ENCODE measurements at places on chromosomes 3 and 15.

GRCh38 chr3:133881939-133882825 lies 13.5 kb downstream of the RAB6B start:
- no peak for DNase-seq

DNA sequence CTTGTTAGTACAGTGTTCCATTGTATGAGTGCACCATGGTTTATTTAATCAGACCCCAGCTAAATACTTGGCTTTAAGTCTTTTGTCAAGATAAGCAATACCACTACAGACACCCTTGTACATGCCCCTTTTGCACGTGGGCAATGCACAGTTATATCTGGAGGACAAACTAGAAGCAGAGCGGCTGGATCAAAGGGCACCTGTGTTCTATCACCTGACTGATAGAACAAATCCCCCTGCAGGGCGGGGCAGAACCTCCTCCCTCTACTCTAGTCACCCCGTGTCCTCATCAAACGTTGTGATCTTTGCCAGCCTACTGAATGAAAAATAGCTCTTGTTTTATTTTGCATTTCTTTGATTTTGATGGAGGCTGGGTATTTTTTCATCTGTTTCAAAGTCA lies 314.9 kb downstream of the TLE3 start:
- DNase-seq: no peak

GRCh38 chr15:98433346-98433745 lies 215.0 kb upstream of the IGF1R start:
- DNase-seq: no peak

DNA sequence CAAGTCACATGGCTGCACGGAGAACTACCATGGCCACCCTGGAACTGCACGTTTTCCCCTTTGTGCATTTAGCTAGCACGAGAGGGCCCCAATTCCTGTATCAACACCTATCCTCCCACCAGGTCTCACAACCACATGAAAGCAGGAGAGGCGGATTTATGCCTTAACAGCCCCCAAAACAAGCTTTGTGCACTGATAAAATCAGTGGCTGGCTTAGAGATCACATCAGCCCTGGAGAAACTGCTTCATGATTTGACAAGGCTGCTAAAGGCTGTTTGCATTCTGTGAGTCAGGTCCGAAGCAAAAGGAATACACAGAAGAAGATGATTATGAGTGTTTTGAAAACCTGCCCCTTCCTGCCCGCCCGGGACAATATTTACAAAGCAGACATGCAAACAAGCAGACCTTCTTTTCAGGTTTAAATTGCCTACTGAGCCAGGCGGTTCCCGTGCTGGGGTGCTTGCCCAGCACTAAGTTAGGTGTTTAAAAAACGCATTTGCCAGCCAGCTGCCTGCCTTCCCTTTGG lies 25.9 kb downstream of the CEMIP start:
- DNase-seq: no peak

DNA sequence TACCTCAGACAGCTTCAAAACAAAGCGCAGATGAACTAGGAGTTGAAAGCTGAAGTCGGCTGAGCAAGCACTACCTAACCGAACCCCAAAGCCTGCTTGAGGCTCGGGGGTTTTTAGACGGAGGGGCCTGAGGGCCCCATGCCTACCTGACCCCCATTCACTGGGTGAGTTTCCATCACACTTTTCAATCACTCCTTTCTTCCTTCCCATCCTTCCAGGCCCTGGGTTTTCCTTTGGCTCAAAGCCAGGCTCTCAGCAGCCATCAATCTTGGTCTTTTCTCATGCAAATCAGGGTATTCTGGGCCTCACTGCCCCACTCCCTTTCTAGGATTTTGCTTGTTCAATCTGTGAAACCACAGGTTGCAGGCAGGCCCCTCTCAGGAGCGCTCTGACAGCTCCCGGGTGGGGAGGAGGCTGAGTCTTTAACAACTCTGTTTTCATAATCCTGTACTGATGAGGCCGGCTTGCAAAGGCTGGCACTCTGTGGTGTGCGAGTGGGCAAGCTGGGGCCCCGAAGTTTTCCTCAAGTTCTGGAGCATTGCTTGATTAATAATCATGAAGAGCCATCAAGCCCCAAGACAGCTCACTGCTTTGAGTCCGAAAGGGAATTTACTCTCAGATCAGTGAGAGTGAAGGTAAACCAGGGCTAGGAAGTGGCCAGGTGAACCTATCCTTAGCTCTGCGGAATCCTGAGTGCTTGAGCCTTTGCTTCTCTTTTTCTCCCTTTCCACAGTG lies 97.6 kb downstream of the FRMD4B start:
- DNase-seq: no peak

- DNase-seq: no peak
These were observed 108.4 kb upstream of the DPH6 start for GRCh38 chr15:35654332-35654731.

- DNase-seq: no peak
These were observed 789.8 kb downstream of the TUSC7 start for GRCh38 chr3:117499189-117499870.

GRCh38 chr3:184611607-184612281 lies 50.2 kb downstream of the EPHB3 start:
- no peak for DNase-seq

- DNase-seq: no peak
These were observed 598 bp upstream of the GJD2 start for GRCh38 chr15:34755419-34755773.

DNA sequence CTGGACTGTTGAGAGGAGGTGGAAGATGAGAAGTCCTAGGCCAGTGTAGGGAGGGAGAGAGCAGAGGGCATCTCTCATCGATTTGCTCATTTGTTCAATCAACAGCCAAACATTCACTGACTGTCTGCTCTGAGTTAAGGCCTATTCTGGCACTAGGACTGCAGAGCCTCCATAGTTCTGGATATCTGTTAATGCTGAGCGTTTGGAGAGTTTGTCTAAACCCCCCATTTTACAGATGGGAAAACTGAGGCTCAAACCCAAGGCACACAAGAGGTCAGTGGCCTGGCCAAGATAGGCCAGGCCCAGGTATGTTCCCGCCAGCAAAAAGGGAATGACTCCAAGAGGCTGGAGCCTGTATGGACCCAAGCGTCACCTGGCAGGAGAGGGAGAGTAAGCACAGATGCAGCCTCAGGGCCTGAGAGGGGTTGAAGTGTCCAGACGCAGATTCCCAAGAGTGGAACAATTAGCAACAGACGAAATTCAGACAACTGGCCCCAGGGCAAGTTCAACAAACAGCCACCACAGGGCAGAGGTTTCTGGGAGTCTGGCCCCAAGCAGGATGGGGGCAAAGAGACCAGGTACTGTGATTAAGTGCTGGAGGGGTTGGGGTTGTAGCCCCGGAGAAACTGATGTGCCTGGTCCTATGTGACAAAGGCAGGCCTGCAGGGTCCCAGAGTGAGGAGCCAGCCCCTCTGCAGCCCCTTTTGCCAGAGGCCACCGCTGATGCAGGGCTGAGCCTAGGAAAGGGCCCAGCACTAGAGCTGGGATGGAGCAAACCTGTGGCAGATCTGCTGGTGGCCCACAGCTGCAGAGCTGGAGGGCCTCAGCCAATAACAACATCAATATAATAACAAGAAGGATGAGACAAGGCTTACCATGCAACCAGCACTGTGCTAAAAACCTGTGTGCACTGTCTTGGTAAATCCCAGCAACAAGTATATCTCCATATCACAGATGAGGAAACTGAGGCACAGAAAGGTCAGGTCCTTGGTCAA lies 245.1 kb upstream of the TLE3 start:
- no peak for DNase-seq

DNA sequence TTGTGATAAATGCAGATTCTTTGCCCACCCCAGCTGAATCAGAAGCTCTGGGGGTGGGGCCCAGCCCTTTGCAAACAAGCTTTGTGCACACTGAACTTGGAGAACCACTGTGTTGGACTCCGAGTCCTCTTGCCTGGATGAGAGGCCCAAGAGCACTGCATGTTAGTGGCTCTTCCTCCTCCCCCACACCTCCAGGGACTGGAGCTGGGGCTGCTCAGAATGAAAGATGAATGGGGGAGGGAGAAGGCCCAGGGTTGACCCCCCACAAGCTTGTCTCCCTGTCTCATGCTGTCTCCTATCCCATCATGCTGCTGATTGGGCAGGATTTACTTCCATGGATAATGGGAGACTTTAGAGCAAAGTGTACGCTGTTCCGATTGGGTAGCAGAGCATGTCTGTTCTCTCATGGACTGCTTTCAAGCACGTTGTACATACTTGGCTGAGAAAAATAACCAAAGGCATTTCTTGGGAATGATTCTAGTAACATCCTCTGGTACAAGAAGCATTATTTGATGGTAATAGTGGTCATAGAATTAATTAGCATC lies 99.6 kb downstream of the PGPEP1L start:
- no peak for DNase-seq

GRCh38 chr3:108677811-108678210 lies 79.4 kb downstream of the RETNLB start:
- DNase-seq: no peak

DNA sequence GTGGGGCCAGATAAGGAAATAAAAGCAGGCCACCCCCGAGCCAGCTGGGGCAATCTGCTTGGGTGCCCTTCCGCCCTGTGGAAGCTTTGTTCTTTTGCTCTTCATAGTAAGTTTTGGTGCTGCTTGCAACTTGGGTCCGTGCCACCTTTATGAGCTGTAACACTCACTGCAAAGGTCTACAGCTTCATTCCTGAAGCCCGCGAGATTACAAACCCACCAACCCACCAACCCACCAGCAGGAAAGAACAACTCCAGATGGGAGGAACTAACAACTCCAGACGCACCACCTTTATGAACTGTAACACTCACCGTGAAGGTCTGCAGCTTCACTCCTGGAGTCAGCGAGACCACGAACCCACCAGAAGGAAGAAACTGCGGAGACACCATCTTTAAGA lies 84.2 kb upstream of the ARRDC4 start:
- no peak for DNase-seq

DNA sequence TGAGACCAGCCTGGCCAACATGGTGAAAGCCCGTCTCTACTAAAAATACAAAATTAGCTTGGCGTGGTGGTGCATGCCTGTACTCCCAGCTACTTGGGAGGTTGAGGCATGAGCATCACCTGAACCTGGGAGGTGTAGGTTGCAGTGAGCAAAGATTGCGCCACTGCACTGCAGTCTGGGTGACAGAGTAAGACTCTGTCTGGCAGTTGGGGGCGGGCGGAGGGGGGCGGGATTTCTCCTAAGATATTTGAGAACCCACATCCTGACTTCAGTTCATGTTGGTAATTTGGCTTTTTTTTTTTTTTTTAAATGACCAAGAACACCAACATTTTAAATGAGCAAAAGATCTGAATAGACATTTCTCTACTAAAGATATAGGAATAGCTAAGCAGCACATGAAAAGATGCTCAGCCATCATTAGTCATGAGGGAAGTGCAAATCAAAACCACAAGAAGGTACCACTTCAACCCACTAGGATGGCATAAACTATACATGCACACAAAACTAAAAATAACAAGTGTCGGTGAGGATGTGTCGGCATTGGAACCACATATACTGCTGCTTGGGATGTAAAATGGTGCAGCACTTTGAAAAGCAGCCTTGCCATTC lies 75.6 kb upstream of the LMOD3 start:
- DNase-seq: no peak

- DNase-seq: no peak
These were observed 8.2 kb upstream of the MAP4 start for GRCh38 chr3:48024401-48024800.

- DNase-seq: no peak
These were observed 30.5 kb upstream of the CLDN16 start for GRCh38 chr3:190357468-190357867.

DNA sequence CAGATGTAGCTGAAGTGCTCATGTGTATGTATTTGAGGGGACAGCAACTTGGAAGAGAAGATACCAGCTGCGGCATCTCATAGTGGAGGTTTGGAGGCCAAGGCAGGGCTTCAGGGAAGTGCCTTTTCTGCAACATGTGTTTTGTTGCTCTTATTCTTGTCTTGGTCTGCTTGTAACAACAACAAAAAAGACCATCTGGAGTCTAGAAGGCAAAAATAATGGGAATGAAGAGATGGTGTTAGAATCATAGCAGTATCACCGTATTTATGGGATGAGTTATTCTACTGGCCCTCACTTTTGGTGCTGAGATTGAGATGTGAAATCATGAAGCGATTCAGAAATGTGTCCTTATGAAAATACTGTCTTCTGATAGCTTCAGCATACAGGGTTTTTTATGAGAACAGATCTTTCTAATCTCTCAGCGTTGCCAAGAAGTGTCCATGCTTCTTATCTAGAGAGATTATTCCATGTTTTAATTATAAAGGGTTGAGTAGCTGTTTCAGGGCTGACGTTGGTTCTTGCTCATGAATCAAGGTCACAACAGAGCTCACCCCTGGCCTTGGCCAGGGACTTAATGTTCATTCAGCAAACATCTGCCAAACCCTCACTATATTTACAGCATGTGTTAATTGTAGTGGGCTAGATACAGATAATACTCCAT lies 58.0 kb downstream of the ITPR1 start:
- DNase-seq: no peak

DNA sequence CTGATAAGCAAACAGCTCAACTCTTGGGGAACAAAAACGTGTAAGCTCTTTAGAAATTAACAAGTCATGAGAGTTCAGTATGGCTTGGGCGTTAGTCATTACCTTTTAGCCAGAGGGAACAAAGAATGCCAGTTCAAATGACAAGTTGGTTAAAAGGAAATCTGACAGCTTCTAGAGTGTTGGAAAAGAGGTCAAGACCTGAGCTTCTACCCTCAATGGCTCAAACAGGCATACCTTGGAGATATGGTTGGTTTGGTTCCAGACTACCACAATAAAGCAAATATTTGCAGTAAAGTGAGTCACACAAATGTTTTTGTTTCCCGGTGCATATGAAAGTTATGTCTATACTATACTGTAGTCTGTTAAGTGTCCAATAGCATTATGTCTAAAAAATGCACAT lies 136.1 kb downstream of the CACNA1D start:
- DNase-seq: no peak

DNA sequence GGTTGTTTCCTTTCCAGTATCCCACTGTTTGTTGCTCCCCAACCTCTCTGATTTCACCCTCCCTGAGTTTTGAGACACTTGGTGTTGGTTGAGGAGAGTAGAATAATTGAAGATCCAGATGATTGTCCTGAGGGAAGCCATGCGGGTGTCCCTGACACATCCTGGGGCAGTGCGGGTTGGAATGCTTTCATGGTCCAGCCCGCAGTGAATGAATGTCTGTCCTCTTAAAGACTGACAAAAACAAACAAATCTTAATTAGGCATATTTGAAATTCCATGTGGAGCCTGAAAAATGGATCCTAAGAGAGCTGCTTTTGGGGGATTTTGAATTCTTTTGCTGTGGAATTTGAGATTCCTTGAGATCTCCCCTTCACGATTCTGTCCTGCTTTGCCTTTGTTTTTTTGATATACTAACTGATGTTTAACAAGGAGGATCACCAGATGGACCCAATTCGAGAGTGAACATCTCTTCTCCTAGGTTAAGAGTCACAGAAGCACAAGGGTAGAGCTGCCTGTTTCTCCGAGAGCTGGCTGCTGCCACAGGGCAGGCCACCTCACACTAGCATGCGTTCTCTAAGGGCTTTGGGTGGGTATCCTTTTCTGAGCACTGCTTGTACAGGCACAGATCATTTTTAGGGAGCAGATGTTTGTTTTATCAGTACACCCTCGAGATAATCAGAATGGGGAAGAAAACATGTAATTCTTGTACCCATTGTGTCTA lies 47.4 kb downstream of the GPR171 start:
- no peak for DNase-seq

DNA sequence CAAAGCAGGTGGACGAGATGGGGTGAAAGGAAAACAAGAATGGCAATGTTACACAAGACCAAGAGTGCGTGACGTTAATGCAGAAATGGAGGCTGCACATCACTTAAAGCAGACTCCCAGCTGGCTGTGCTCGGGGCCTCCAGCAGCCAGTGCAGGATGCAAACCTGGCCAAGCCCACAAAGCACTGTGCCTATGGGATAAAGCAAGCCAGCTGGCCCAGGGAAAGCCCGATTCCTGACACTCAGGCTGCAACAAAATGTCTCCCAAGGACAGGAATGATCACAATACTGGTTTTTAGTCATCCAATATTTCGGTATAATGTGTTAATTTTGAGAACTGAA lies 86.2 kb downstream of the SEC22A start:
- no peak for DNase-seq

All from C1 segment of cervical spinal cord (tissue), 14 donors.